Stomach (tissue), 19 donors: ENCODE measurements at places on chromosomes 4 and X. TPM values are rescaled to one million over a fixed set of nuclear protein-coding genes. Genes with fewer than 3 reads are reported as not detected.

DNA sequence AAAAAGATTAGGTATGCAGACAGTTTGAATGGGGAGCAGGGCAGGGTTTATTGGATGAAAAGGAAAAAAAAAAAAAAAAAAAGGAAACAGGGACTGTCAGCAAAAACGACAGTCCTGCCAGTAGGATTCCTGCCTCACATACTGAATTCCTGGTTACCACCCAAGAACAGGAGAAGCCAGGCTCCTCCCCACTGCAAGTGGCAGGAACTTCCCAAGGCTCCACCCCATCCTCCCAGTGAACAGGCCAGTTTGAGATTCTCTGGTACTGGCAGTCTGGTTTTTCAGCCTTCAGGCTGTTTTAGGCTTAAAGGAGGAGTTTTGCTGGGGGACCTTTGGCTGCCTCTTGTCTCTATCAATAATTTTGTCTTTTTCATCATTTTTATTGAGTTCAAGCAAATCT is 360.0 kb upstream of the CXorf51A start:
- H3K27ac ChIP-seq = no peak overlapping the region
- no peak overlapping the region for H3K4me3 ChIP-seq
- H3K4me1 ChIP-seq = no peaks in the 10 kb centered on the region
- DNase-seq = no peak
- no peaks in the 10 kb centered on the region for H3K27me3 ChIP-seq

DNA sequence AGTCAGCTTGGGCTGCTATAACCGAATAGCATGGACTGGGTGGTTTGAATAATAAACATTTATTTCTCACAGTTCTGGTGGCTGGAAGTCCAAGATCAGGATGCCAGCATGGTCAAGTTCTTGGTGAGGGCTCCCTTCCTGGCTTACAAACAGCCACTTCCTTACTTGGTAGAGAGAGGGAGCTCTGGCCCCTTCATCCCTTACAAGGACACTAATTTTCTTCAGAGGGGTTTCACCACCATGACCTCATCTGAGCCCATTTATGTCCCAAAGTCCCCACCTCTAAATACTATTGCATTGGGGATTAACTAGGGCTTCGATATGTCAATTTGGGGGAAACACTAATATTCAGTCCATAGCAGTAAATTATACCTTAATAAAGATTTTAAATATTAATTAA is 61.8 kb downstream of the CLNK start:
- no peak overlapping the region for H3K4me3 ChIP-seq
- H3K27me3 ChIP-seq = no peaks in the 10 kb centered on the region
- peak; percentile 9 for DNase-seq
- no peak overlapping the region for H3K27ac ChIP-seq

DNA sequence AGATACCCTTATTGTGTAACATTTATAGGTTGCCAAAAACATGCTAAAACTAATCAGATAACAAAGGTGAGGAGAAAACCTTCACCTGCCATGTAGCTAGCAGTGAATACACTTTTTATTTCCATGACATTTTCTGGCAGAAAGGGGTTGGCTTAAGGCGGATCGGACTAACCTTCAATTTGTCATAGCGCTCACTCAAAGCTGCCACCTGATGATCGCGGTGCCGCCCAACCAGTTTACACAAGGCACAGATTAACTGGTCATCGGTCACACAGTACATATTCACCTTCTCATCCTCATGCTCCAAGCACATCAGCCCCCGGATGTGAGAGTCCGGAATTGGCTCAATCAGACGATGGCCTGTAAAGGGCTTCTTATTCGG is 53.7 kb downstream of the MID1 start:
- H3K4me1 ChIP-seq = peaks cover 7% of the 10 kb centered on the region
- no peak for DNase-seq
- H3K27ac ChIP-seq = no peak overlapping the region
- H3K36me3 ChIP-seq = no peaks in the 10 kb centered on the region

- H3K36me3 ChIP-seq = no peaks in the 10 kb centered on the region
- no peaks in the 10 kb centered on the region for H3K4me1 ChIP-seq
Measured at GRCh38 chr4:114813961-114814360, 215.4 kb downstream of the UGT8 start.

GRCh38 chrX:19172741-19173140 is 50.5 kb upstream of the ADGRG2 start:
- H3K36me3 ChIP-seq = no peaks in the 10 kb centered on the region
- no peaks in the 10 kb centered on the region for H3K4me1 ChIP-seq
- no peaks in the 10 kb centered on the region for H3K27me3 ChIP-seq
- no peak for DNase-seq

GRCh38 chr4:24511371-24512063 is 72.8 kb downstream of the DHX15 start:
- no peaks in the 10 kb centered on the region for H3K4me1 ChIP-seq
- H3K4me3 ChIP-seq = no peak overlapping the region
- H3K27ac ChIP-seq = no peak overlapping the region
- no peak for DNase-seq

DNA sequence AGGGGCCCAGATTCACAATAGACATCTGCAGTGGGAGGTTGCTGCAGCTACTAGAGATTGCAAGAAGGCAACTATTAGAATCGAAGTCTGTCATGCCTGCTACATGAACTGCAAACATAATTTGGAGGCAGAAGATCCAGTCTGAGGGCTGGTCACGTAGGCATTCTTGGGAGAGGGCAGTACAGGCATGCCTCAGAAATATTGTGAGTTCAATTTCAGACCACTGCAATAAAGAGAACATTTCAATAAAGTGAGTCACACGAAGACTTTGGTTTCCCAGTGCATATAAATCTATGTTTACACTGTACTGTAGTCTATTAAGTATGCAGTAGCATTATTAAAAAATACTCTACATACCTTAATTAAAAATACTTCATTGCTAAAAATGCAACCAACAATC is 585.8 kb upstream of the FAT1 start:
- H3K27me3 ChIP-seq = no peaks in the 10 kb centered on the region
- DNase-seq = no peak
- no peak overlapping the region for H3K27ac ChIP-seq
- no peaks in the 10 kb centered on the region for H3K4me1 ChIP-seq

- no peak overlapping the region for H3K4me3 ChIP-seq
- DNase-seq = no peak
- H3K27me3 ChIP-seq = peaks cover 58% of the 10 kb centered on the region
- H3K4me1 ChIP-seq = no peaks in the 10 kb centered on the region
- no peak overlapping the region for H3K27ac ChIP-seq
Measured at GRCh38 chr4:5992171-5992827, 25.9 kb downstream of the C4orf50 start.

- H3K36me3 ChIP-seq = no peaks in the 10 kb centered on the region
- H3K27ac ChIP-seq = no peak overlapping the region
- no peaks in the 10 kb centered on the region for H3K4me1 ChIP-seq
- no peak for DNase-seq
Measured at GRCh38 chr4:179123084-179123483, 1680.8 kb upstream of the AGA start.

- no peak for DNase-seq
Measured at GRCh38 chr4:11743976-11744375, 315.3 kb upstream of the HS3ST1 start.

DNA sequence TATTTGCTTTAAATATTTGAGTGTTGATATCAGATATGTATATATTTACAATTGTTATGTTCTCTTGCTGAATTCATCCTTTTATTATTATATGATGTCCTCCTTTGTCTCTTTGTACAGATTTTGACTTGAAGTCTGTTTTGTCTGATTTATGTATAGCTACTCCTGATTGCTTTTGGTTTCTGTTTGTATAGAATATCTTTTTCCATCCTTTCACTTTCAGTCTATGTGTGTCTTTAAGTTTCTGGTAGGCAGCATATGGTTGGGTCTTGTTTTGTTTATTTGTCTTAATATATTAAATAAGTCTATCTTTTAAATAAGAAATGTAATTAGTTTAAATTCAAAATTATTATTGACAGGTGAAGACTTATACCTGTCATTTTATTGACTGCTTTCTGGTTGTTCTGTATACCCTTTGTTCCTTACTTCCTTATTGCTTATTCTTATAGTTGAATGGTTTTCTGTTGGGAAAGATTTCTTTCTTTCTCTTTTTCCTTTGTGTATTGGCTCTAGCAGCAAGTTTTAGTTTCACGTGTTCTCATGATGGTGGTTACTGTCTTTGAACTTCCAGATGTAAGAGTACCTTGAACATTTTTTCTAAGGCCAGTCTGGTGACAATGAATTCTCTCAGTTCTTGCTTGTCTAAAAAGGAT is 31.1 kb downstream of the RAB28 start:
- H3K36me3 ChIP-seq = peaks cover 5% of the 10 kb centered on the region
- no peaks in the 10 kb centered on the region for H3K4me1 ChIP-seq
- no peaks in the 10 kb centered on the region for H3K27me3 ChIP-seq
- H3K4me3 ChIP-seq = no peak overlapping the region
- H3K27ac ChIP-seq = no peak overlapping the region

- no peaks in the 10 kb centered on the region for H3K27me3 ChIP-seq
- H3K27ac ChIP-seq = no peak overlapping the region
- no peaks in the 10 kb centered on the region for H3K36me3 ChIP-seq
- no peak overlapping the region for H3K4me3 ChIP-seq
Measured at GRCh38 chr4:169618286-169618685, 2.1 kb upstream of the CLCN3 start.

GRCh38 chr4:27129871-27130366 is 269.3 kb downstream of the STIM2 start:
- no peaks in the 10 kb centered on the region for H3K36me3 ChIP-seq
- no peak overlapping the region for H3K4me3 ChIP-seq
- no peak overlapping the region for H3K27ac ChIP-seq
- DNase-seq = no peak
- no peaks in the 10 kb centered on the region for H3K4me1 ChIP-seq
- H3K27me3 ChIP-seq = no peaks in the 10 kb centered on the region

FGF13 gene
- 24.8 TPM for total RNA-seq

CENPE gene
- total RNA-seq = 3.2 TPM

TCEAL7 gene
- 51.3 TPM for total RNA-seq

C4orf36 gene
- total RNA-seq = not detected

PSAPL1 gene
- total RNA-seq = 0.45 TPM

ODAM gene
- 7.1 TPM for total RNA-seq

PDLIM3 gene
- 755 TPM for total RNA-seq

RNF175 gene
- 1.3 TPM for total RNA-seq

LRIT3 gene
- total RNA-seq = not detected

CCNA2 gene
- total RNA-seq = not detected

AFF1 gene
- 177 TPM for total RNA-seq

VCX gene
- not detected for total RNA-seq
